ENCODE measurements at places on chromosomes 5 and 9.

DNA sequence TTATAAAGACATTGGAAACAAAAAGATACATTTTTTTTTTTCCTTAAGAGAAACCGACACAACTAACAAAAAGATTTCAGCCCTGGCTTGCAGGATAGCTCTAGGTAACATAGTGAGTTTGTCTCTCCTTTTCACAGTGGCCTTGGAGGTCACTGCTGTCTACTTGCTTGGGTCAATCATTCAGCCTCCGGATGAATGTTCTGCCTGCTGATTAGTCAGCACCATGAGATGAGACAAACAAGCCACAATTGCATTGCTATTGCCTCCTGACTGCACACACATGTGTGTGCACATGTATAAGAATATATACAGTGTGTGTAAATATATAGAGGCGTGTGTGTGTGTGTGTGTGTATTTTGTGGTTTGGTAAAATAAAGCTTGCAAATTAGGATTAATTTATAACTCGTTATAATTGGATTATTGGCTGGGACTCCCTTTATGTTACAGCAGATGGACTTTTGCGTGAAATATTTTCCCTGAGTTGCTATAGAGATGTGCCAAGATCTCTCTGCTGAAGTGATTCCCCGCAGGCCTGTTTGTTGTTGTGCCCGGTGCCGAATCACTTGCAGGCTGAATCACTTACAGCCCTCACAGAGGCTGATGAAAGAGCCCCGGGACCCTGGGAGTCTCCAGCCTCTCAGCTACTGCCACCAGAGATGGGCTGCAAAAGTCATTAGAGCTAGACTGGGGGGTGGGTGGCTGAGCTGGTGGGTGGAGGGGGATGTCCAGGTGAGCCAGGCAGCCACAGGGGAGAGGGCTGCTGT, 161.2 kb downstream of the FGF18 start:
- DNase-seq, result no peak

- no peak for DNase-seq
Observed at GRCh38 chr5:67680099-67680498, 483.5 kb upstream of the CD180 start.

GRCh38 chr9:135671591-135672041, 8.5 kb downstream of the LCN9 start:
- DNase-seq, result no peak

- no peak for DNase-seq
Observed at GRCh38 chr9:25691786-25692185, 13.5 kb upstream of the TUSC1 start.

DNA sequence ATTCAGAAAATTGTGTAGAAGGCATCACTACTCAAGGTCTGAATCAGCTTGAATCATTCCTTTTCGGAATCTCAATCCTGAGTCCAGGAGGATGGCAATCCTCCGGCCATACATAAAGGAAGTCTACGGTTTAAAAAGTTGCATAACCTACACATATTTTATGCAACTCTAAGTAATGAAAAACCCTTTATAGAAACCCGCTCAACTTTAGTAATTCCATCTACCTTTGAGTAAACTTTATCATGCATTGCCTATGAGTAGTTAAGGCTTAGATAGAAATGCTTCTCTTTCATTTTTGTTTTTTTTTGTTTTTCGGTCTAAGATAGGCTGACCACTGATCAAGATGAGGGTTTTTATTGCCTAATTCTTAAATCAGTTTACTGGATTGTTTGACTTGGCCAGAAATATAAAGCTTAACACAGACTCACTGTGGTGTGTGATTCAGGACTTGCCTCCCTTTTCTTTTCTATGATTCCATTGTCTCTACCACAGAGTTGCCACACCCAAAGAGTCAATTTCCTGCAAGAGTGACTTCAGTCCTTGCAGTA, 85.0 kb downstream of the LURAP1L start:
- DNase-seq, result no peak

GRCh38 chr5:137164536-137164935, 334.6 kb downstream of the SPOCK1 start:
- DNase-seq, result no peak

DNA sequence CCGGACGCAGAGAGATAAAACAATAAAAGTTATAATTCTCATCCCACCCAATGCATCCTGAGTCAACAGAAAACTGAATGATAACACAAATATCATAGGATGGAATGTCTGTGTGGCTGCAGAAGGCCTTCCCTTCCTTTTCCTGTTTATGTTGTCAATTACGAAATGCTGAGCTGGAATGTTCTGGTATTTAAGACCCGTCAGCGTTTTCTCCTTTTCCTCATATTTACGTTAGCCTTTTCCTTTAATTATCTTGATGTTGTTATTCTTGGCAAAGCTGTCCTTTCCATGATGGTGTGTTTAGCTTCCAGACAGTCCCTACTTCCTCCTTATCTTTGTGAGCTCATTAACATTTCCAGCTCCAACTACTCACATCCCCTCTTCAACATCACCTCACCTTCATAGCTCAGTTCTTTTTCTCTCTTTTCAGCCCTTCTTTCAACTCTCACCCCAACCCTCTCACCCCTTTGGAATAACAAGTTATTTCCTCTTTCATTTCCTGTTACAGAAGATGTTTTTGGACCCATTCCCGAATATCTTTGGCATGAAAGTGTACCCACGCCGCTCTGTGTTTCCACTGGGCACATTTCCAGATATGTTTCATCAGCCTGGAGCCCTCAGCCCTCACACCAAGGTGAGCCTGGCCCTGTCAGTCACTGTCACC, 221.6 kb downstream of the NR2F1-AS1 start:
- DNase-seq, result no peak
